ENCODE measurements at places on chromosomes 5 and 9.

GRCh38 chr9:128148509-128149000, 698 bp upstream of the LCN2 start:
- DNase-seq = no peak

DNA sequence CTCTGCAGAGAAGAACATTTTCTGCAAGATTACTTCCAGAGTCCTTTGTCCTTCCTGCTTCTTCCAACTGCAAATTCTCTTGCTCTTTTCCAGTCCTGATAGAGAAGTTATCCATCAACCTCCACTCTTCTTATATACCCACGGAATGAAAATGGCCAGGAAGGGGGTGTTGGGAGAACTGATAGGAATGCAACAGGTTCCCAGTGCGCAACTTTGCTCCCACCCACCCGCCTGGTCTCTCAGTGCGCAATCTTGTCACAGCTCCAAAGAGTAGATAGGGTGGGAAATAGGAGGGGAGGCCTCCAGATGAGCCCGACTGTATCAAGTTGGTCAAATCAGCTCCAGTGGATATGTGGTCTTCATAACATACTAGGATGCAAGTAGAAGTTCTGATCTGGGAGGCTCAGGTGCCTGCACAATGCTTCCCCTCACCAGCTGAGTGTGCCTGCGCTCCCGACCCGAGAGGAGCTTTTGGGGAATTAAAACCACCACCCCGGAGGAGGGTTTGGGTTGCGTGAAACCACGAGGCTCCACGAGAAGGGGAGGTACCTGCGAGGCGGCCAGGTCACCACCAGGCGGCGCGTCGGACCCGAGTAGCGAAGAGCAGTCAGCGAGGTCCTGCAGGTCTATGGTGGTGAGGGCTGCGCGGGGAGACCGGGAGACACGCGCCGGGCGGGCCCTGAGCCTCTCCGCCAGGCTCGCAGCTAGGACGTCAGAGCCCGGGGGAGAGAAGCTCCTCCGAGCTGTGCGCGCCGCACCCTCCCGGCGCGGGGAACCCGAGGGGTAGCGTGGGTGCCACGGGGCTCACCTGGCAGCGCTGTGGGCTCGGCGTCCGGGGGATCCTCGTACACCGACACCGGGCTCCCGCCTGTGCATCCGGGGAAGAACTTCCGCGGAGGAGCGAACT, 835 bp downstream of the MCIDAS start:
- DNase-seq = no peak

DNA sequence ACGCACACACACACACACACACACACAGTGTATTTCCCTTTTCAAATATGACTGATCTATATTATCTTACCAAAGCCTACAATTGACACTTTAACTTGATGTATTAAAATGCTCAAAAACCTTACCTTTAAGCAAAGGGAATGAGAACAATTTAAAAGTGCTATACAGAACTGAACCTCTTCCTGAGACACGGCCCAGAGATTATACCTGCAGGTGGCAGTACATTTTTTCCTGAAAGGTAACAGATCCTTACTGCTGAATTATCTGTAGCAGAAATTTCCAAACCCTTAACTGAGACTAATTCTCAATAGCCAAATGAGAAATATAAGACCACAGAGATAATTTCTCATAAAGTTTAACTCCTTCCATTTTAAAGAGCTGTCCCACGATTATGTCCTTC, 91.1 kb downstream of the MYO10 start:
- DNase-seq = no peak

DNA sequence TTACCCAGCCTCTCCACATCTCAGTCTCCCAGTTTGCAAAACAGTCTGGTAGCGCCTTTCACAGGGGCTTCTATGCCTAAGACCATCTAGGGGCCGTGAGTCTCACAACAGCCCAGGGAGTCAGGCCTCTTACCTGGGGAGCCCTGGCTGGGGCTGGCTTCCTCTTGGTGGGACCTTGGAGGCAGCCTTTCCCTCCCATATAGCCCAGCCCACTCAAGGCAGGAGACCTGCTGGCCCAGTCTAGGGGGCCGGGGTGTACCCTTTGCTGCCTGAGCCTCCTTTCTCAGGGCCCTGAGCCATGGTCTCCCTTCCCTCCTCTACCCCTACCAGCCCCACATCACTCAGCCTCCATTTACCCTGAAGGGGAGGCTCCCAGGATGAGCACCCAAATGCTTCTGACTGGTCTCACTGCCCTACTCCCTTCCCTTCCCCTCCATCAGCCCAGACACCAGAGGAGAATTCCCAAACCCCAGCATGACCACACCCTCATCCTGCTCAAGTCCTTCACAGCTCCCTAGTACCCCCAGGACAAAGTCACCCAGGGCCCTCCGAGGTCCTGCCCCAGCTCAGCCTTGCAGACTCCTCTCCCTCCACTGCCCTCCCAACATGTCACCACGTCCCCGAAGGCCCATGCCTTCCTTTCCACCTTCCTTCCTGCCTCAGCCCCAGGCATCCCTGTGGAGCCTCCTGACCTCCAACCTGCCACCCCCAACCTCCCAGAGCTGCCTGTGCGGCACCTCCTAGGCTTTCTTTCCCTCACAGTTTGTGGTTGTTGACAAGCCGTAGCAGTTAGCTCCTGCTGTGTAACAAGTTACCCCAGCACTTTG, 55.3 kb downstream of the BARX1 start:
- DNase-seq = no peak

- DNase-seq = no peak
Observed at GRCh38 chr5:144798595-144798994, 627.9 kb downstream of the KCTD16 start.

GRCh38 chr9:79481846-79482477, 89.8 kb upstream of the TLE4 start:
- DNase-seq = no peak

DNA sequence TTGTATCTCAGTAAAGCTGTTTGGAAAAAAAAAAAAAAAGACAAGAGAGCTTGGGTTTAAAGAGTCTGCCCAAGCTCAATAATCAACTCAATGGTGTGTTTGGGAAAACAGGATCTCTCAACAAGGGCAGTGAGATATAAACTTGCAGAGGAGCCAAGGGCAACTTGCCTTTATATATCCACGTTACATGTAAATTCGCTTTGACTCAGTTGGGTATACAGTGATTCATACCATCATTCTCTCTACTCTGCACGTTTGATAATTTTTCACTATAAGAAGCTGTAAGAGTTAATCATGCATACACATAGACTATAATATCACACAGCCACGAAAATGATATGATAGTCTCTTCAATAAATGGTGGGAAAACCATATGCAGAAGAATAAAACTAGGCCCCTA, 24.9 kb downstream of the ADAM19 start:
- DNase-seq = no peak

DNA sequence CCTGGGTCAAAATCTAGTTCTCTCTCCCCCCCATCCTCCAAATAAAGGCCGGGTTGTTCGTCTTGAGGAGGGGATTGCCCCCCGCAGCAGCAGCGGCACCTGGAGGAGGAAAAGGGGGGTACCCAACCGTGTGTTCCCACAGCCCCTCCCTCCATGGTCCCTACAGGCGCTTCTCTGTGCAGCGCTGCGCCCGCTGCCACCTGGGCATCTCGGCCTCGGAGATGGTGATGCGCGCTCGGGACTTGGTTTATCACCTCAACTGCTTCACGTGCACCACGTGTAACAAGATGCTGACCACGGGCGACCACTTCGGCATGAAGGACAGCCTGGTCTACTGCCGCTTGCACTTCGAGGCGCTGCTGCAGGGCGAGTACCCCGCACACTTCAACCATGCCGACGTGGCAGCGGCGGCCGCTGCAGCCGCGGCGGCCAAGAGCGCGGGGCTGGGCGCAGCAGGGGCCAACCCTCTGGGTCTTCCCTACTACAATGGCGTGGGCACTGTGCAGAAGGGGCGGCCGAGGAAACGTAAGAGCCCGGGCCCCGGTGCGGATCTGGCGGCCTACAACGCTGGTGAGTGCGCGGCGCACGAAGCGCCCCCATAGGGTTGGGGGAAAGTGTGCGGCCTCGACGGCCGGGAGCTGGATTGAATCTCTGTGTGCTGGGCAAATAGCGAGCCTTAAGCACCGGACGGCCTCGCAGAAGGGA, 3.5 kb downstream of the LHX2 start:
- no peak for DNase-seq

GRCh38 chr9:35423499-35423898, 66.4 kb upstream of the RUSC2 start:
- DNase-seq = no peak

DNA sequence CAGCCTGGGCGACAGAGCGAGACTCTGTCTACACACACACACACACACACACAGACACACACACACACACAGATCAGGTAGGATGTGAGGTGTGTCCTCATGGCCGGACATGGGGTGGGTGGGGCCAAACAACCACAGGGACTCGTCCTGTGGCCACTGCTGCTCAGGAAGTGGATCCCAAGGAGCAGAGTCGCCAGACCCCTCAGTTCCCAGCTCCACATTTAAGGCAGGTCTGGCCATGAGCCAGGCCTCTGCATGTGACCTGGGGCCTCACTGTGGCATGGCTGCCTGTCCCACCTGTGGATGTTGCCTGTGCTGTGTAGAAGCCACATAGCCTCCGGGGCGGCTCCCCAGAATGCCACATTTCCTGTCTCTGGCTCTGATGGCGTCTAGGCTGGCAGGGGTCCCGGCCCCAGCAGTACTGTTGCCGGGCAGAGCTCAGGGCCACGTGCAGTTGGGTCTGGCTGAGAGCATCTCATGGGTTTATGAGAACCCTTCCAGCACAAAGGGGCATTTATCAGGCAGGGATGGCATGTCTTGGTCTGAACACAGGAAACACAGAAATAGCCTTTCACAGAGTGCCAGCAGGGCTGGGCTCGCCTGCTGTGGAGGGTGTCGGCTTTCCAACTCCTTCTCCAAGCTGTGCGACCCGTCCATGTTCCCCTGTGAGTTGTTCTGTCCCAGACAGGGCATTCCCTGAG, 9.9 kb upstream of the NINJ1 start:
- DNase-seq = peak; percentile 84

- DNase-seq = no peak
Observed at GRCh38 chr5:21125238-21125983, 1137.4 kb upstream of the CDH18 start.

GRCh38 chr9:98318041-98318790, 62.8 kb upstream of the TBC1D2 start:
- no peak for DNase-seq

DNA sequence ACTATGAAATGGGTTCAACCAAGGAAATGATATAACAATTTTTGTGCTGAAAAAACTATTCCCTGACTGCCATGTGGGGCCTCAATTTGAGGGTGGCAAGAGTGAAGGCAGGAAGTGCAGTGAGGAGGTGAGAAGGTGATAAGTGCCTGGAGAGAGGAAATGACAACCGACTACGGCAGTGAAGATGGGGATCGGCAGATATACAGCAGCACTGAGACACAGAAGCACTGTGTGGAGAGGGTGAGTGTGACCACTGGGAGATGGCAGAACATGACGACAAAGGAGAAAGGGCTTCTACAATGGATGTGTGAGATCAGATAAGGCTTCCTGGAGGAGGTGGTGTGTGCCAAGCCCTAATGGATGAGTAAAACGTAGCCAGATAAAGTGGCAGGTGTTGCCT, 271.8 kb downstream of the TRIM32 start:
- no peak for DNase-seq

- DNase-seq = no peak
Observed at GRCh38 chr5:6675784-6676491, 37.3 kb upstream of the TENT4A start.
